DMS79 treated with DMSO at 0.1 percent for 48 hours (cell line): ENCODE measurements at places on chromosomes 2 and 18.

GRCh38 chr2:205814039-205814364 is 131.7 kb downstream of the NRP2 start:
- DNase-seq = peak; percentile 76

DNA sequence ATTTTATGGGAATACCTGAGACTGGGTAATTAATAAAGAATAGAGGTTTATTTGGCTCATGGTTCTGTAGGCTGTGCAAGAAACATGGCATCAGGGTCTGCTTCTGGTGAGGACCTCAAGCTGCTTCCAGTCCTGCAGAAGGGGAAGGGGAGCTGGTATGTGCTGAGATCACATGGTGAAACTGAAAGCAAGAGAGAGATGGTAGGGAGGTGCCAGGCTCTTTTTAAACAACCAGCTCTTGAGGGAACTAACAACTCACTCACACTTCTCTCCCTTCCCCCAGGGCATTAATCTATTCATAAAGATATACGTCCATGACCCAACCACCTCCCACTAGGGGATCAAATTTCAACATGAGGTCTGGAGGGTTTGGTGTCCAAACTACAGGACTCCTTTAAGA is 40.1 kb downstream of the AGPS start:
- DNase-seq = no peak

DNA sequence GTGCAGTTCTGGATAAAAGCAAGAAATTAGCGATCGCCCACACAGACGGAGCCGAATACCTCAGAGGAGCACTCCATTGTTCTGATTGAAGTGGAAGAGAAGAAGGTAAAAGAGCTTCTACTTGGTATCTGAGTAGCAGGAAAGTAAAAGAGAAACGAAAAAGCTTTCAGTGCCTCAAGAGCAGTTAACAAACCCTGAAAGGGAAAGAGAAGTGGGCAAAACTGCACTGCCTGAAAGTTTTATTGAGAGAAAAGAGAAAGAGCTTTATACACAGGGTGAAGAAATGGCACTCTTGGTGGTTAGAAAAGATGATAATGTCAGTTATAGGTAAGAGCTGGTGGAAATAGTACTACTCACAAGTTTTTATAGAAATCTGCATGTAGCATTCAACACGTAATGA is 192.8 kb downstream of the CDCA7 start:
- DNase-seq = no peak

- DNase-seq = no peak
Observed at GRCh38 chr2:45789317-45789716, 137.8 kb downstream of the PRKCE start.

DNA sequence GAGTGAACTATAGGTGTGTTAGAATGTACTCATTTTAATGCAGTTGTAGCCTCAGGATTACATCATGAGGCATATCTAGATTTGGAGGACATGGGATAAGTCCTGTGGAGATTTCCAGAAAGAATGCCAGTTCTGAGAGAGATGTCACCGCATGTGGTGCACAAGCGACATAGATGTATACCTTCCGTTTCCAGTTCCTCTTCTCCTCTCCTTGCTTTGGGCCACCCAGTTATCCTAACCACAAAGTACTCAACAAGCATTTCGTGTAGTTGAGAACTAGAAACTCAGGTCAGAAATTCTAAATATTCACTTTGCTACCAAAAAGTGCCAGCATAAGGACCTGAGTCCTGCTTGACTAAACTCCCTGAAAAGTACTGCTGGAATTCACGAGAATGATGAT is 66.5 kb downstream of the KCTD18 start:
- DNase-seq = peak; percentile 19
